Aortic smooth muscle cell (primary cell): ENCODE measurements at places on chromosomes 4 and X. TPM values are rescaled to one million over a fixed set of nuclear protein-coding genes. Genes with fewer than 3 reads are reported as not detected.

SCML2 gene
- 1.2 TPM in 2 replicates for total RNA-seq

CD99 gene
- 216 and 327 TPM in 2 replicates for total RNA-seq

BGN gene
- 56.3 and 168 TPM in 2 replicates for total RNA-seq

CXorf49B gene
- total RNA-seq: not detected in 2 replicates

FMR1NB gene
- not detected in 2 replicates for total RNA-seq
